Stimulated activated CD4-positive, alpha-beta T cell treated with anti-CD3 and anti-CD28 coated beads, Interleukin-2, amount 100 ng/mL, for 4 hours (primary cell): ENCODE measurements at places on chromosomes 1 and 21.

DNA sequence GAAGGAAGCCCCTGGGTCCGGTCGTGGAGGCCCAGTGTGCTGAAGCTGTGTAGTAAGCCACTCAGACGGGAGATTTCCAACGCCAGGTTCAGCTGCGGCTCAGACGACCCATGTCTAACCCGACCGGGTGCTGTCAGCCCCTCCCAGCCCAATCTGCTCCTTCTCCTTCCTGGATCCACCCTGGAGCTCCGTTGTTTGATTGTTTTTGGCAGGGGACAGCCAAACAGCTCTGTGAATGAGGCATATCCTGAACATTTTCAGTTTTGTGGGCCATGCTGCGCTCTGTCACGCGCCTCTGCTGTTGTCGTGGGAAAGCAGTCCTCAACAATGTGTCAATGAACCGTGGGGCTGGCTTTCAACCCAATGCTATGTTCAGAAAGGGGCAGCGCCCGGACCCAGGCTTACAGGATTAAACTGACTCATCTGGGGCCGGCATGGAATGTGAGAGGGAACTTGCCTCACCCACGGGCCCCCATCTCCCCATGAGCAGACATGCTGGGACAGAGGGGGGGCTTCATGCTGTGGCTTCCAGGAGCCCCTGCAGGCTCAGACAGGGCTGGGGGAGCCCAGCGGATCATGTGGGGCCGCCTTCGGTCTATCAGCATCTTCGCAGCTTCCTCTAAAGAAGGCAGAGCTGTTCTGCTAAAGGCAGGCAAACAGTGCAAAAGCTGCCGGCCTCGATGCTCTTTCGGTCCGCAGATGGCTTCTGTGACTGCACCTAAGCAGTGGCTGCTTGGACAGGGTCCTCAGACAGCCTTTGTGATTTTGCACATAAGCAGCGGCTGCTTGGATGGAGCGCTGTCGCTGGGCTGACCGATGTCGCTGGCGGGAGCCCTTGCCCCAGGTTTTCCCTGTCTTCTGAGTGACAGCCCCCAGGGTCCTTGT, 101.7 kb downstream of the RIPK4 start:
- DNase-seq, result no peak

DNA sequence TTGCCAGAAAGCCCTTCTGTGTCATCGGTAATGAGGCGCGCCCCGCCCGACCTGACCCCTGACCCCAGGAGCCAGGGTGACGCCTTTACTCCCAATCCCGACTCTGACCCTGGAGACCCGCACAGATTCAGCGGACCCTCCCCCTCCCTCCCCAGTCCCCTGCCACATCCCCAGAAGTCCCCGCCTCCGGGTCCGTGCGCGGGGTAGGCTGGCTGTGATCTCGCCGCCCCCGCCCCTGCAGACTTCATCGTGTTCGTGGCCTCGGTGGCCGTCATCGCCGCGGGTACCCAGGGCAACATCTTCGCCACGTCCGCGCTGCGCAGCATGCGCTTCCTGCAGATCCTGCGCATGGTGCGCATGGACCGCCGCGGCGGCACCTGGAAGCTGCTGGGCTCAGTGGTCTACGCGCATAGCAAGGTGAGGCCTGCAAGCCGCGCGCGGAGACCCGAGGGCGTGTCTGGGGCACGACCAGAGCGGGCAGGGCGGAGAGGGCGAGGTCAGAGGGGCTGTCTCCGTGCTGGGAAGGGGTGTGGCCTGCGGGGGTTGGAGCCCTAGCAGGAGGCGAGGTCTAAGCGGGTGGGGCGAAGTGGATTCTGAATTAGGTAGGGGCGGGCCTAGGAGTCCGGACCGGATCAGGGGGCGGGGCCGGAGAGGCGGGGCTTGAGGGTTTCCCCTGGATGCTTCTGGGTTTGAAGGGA, 34.8 kb downstream of the KCNQ4 start:
- peak; percentile 76 for DNase-seq

GRCh38 chr21:45506836-45507522, 35.3 kb downstream of the SLC19A1 start:
- DNase-seq, result no peak

DNA sequence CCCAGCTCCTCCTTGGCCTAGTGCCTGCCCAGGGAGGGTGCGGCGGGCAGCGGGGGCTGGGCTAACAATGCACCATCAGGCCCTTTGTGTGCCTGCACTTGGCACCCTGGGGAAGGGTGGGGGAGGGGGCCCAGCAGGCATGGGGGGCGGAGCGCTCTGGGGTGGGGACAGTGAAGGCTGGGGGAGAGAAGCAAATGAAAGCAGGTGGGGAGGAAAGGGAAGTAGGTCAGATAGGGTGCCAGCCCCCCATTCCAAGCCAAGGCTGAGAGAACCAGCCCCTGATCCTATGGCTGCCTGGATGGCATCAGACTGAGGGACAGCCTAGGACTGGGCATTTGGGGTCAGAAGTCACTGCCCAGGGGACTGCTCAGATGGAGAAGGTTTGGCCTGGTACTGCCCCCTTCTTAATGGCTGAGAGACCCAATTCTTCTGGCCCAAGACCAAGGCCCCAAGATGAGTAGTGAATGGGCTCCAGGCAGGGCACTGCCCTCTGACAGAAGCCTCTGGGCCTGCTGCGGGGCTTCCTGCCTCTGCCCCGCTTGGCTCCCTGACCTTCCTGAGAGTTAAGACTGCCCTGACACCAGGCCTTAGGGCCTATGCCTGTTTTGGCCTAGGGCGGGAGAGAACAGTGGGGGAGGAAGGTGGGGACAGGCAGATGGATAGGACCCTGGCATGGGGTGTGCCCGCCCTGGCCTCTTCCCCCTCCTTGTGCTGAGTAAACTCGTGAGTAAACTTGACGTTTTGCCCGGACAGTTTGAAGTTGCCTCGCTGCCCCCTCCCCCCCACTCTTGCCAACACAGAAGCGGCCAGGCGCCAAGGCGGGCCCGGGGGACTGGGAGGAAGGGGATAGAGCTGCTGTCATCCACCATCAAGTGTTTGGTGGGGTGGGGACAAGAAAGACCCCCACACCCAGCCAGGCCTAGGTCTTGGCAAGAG, 2.7 kb downstream of the ZBTB7B start:
- no peak for DNase-seq
